ENCODE measurements at places on chromosomes 12 and 14.

GRCh38 chr14:86802726-86803125 is 1190.3 kb downstream of the GALC start:
- no peak for DNase-seq

DNA sequence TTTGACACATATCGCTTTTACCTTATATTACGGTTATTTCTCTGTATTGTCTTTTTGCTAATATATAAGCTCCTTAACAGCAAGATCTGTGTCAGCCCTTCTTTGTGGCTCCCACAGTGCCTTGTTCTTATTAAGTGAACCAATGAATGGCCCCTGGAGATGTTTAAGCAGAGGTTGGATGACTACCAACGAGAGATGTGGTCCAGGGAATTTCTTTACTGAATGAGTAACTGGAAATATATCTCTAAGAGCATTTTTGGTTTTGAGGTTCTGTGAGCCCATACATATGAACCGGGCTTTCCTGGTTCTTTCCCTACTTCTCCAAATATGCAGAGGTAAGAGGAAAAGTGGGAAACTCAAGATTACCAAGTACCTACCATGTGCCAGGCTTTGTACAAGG is 23.5 kb downstream of the CALCOCO1 start:
- DNase-seq = no peak

- DNase-seq = no peak
Observed at GRCh38 chr14:75456069-75456996, 28.5 kb downstream of the JDP2 start.

- no peak for DNase-seq
Observed at GRCh38 chr12:11748903-11749302, 99.4 kb downstream of the ETV6 start.

GRCh38 chr12:105487963-105488362 is 157.5 kb downstream of the C12orf75 start:
- DNase-seq = no peak

GRCh38 chr12:8771072-8771471 is 51.3 kb upstream of the A2ML1 start:
- DNase-seq = no peak

DNA sequence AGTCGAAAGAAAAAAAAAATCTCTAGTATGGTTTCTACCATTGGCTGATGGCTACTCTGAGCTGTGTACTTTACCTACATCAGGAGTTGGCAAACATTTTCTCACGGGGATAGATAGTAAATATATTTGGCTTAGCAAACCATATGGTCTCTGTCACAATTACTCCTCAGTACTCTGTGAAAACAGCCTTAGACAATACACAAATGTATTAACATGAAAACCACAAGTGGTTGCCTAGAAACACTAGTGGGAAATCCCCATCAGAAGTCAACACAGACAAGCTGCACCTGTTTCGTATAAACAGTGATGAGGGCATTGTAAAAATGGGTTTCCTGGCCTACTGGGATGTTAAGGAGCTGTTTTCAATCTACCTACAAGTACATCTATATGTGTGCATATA is 84.6 kb upstream of the NAV3 start:
- no peak for DNase-seq

GRCh38 chr12:124386661-124387527 is 92.0 kb downstream of the RFLNA start:
- DNase-seq = no peak

DNA sequence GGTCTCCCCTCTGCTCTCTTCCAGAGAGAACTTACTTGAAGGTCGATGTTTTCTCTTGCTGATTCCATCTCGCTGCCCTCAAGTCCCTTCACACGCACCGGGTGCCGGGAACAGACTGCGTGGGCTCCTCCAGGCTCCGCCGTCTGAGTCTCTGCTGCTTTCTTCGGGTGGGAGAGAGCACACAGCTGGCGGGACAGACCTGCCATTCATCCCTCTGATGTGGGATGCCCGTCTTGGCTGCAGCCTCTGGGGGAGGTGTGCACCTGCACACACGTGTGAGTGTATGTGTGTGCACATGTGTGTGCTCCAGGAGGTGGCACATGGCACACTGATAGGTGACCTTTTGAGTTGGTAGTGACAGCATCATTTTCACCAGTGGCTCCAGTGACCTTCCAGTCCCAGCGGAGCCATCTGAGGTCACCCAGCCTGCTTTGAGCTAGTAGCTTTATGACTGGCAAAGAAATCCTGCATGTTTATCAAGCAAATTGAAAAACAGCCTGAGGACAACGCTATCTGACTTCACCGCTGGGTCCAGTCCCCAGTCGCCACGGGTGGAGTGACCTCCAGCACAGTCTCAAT is at the start of gene NINJ2:
NINJ2 (minus strand) TSS at position 153 of the 579 bp plus-strand sequence; CDS start at position 68, 85 bp downstream.
- no peak for DNase-seq

GRCh38 chr14:22994762-22995275 is 12.5 kb upstream of the AJUBA start:
- no peak for DNase-seq

DNA sequence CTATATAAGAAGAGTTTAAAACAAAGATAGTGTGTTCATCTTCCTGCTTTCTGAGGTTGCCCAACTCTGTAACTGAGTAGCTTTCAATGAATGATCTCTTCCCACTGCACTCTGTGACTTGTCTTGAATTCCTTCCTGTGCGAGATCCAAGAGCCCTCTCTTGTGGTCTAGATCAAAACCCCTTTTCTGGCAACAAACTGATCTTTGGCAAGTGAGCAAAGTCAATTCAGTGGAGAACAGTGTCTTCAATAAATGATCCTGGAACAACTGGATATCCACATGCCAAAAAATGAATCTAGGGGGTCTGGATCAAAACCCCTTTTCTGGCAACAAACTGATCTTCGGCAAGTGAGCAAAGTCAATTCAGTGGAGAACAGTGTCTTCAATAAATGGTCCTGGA is 8.5 kb downstream of the CFAP54 start:
- DNase-seq = no peak

- DNase-seq = no peak
Observed at GRCh38 chr14:35715079-35715478, 94.0 kb downstream of the RALGAPA1 start.

- no peak for DNase-seq
Observed at GRCh38 chr12:76927170-76927784, 48.5 kb upstream of the CSRP2 start.

GRCh38 chr14:90676912-90677311 is 139.3 kb downstream of the TTC7B start:
- DNase-seq = no peak

DNA sequence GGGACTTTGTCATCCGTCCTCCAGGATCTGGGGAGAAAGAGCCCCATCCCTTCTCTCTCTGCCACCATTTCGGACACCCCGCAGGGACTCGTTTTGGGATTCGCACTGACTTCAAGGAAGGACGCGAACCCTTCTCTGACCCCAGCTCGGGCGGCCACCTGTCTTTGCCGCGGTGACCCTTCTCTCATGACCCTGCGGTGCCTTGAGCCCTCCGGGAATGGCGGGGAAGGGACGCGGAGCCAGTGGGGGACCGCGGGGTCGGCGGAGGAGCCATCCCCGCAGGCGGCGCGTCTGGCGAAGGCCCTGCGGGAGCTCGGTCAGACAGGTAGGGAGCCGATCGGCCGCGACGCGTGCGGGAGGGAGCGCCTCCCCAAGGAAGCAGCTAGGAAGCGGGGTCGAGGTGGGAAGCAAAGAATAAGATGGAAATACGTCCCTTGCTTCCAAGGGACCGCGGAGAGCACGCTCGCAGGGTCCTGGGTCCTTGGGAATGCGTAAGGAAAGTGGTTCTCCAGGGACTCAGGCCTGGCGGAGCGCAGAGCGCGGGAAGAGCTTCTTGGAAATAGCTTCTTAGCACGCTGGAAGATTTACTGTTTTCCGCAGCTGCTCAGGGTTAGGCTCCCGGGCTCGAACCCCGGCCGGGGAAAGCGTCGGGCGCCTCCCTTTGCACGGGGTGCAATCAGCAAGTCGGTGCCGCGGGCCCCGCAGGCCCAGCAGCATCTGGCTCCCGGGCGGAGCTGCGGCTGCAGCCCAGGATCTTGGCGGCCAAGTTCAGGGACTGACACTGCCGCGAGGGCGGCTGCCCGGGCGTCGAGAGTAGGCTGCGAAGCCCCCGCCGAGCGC is 457 bp downstream of the SOCS2 start:
- no peak for DNase-seq

GRCh38 chr12:6605421-6606330 is 1.5 kb downstream of the CHD4 start:
- DNase-seq = peak; percentile 46

DNA sequence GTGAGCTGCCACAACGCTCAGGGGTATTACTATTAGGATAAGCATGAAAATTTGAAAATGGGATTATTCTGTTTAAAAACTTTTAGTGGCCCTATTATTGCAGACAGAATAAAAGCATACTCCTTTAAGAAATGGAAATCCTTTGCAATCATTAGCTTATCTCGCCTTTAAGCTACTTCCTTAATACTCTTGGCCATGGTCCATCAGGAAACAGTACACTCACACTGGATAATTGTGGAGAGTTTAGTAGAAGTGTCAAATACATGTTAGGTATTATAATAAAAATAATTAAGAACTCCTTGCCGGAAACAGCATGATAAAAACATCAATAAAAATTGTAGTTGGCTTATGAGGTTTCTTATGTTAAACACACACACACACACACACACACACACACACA is 100.4 kb upstream of the PPFIA2 start:
- DNase-seq = no peak

DNA sequence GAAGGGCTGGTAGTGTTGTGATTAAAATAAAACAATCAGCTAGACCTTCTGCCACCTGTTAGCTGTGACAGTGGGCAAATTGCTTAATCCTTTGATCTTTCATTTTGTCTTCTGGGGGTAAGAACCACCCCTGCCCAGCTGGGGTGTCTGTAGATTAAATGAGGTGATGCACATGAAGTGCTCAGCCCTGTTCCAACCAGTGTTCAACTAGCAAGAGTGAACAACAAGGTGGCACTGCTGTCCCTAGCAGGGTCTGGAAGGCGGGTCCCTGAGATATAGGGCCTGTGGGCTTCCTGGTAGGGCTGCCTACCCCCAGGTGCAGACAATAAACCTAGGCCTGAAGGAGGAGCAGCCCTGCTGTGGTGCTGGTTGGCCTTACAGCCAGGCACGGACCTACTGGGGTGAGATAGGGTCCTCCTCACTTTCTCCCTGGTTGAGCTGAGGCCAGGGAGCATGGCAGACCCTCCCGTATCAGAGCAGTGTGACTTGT is 60.6 kb downstream of the ARL6IP4 start:
- no peak for DNase-seq

DNA sequence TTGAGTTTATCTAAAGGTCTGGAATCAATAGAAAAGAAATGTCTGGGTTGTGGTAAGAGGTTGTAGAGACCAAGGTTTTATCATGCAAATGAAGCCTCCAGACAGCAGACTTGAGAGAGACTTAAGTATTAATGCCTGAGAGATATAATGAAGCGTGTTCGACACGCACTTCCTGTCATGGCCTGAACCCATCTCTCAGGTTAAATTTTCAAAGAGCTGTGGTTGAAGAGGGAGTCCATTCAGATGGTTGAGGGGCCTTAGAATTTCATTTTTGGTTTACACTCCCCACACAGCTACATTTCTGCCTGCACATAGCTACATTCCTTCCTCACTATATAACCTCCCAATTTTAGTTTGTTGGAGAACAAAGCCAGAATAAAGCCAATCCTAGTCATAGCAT is 10.1 kb upstream of the CLEC12A start:
- no peak for DNase-seq

DNA sequence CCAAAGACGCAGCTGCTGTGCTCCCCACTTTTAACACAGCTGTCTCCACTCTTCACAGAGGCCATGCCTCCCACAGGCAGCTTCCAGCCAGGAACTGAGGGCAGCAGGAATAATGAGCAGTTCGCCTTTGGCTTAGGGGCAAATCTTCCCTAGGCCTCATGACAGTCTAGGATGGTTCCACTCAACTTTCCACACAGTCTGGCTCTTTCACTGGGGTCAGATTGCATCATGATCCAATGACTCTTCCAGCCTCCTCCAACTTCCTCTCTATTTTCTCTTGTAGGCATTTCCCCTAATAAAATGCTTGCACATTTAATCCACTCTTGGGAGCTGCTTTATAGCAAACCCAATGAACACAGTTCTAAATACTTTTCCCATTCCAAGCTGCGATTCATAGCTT is 271.6 kb upstream of the ATP2B1 start:
- no peak for DNase-seq

DNA sequence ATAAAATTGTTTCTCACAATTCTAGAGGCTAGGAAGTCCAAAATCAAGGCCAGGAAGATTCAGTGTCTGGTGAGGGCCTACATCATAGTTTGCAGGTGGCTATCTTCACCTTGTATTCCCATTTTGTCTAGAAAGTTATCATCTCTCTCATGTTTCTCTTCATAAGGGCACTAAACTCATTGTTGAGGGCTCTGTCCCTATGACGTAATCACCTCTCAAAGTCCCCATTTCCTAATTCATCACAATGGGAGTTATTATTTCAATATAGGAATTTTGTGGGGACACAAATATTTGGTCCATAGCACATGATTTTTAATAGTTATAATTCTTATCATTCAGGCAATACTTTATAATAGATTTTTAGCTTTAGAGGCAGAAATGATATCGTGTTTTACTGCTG is 1509.2 kb upstream of the SEL1L start:
- no peak for DNase-seq

DNA sequence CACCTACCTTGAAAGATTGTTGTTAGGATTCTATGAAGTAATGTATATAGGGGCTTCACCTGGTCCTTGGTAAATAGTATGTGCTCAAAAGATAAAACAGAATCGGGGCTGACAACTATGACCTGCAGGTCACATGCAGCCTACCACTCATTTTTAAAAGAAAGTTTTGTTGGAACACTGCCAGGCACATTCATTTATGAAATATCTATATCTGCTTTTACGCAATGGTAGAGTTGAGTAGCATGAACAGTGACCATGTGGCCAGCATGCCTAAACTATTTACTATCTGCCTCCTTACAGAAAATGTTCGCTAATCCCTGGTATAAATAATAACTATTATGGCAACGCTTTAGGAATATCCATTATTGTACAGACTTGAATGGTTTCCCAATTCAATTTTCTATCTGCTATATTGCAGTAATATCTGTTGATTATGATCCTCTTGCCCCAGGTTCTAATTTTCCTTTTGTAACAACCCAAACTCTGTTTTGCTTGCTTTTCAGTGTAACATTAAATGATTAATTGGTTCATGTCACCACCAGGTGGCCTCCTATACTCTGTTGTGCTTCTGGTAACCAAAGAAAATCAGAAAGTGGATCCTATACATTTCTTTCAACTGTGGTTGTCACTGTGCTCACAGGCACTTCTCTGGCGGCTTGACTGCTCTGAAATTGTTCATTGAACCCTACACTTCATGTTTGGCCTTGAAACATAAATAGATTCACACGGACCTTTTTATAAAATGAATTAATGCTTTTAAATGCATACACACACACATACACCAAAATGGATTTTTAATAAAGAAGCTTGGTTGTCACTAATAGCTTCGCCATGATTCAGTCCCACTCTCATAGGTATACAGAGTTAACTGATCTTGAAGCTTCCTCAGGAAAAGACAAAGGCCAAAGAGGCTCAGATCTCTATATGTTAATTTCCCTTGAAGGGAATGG is 227.7 kb upstream of the NPAS3 start:
- DNase-seq = no peak

- no peak for DNase-seq
Observed at GRCh38 chr12:82910246-82910893, 223.7 kb downstream of the TMTC2 start.
